ENCODE measurements at places on chromosomes 7 and 10. TPM values are rescaled to one million over a fixed set of nuclear protein-coding genes. Genes with fewer than 3 reads are reported as not detected.

DNA sequence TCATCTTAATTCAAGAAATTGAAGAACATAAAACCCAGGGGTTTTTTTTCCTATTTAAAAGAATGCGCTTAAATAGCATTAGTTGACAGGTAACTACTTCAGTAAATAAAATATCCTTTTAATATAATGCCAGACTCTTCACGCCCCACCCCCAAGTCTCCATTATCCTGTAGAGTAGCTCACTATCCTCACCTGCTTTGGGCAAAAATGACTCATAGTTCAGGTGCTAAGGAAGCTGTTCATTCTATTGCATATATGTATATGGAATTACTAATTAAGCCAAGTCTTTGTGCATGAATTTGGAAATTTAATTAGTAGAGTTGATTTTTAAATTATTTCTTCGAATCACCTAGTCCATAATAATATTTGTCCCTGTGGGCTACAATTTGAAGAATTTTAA, 656.8 kb upstream of the ANKRD30A start:
- no peaks in the 10 kb centered on the region for H3K27me3 ChIP-seq
- no peak for DNase-seq
- H3K4me1 ChIP-seq: no peaks in the 10 kb centered on the region
- H3K36me3 ChIP-seq: no peaks in the 10 kb centered on the region
- no peak overlapping the region for H3K27ac ChIP-seq

DNA sequence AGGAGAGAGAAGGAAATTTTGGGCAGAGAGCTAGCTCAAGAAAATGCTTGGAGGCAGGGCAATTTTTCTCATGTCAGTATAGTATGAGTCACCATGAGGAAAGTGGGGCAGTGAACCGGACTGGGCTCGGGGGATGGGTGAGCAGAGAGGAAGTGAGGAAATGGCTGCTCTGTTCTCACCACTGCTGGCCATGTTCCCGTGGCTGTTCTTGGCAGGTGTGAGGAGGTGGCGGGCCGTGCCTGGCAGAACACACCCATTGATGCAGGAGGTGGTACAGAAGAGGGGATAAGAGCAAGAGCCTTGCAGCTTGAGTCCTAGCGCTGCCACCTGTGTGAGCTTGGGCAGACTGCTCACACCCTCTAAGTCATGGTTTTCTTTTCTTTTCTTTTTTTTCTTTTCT, 304.4 kb upstream of the LYZL1 start:
- peaks cover 4% of the 10 kb centered on the region for H3K4me1 ChIP-seq
- no peak overlapping the region for H3K4me3 ChIP-seq
- no peaks in the 10 kb centered on the region for H3K27me3 ChIP-seq
- no peaks in the 10 kb centered on the region for H3K36me3 ChIP-seq
- H3K27ac ChIP-seq: no peak overlapping the region
- DNase-seq: no peak

DNA sequence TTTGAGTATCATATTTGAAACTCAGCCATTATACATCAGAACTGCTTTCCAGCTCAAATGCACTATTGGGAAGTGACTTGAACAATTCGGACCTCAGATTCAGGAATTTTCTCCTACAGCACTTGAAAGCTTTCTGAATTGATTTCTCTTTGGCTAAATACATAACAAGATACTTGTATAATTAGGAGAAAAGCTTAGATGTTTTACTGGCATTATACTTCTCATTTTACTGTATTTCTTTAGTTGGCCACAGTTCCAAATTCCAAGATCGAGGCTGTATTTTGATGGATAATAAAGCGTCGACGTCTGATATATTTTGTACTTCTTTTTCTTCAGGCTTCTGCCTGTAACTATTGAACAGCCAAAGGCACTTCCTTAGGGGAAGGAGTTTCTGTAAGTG, 26.7 kb upstream of the LYZL2 start:
- no peaks in the 10 kb centered on the region for H3K4me1 ChIP-seq
- no peaks in the 10 kb centered on the region for H3K36me3 ChIP-seq
- DNase-seq: no peak
- H3K27ac ChIP-seq: no peak overlapping the region

GRCh38 chr7:150897502-150898474, 45.5 kb downstream of the AOC1 start:
- H3K4me3 ChIP-seq: peak overlapping the region; percentile 24
- no peak for DNase-seq
- peaks cover 33% of the 10 kb centered on the region for H3K4me1 ChIP-seq
- H3K27me3 ChIP-seq: peaks cover 33% of the 10 kb centered on the region

- H3K27ac ChIP-seq: no peak overlapping the region
- no peaks in the 10 kb centered on the region for H3K4me1 ChIP-seq
- no peaks in the 10 kb centered on the region for H3K36me3 ChIP-seq
- no peak for DNase-seq
- H3K27me3 ChIP-seq: no peaks in the 10 kb centered on the region
Observed at GRCh38 chr7:34406848-34407530, 251.0 kb upstream of the NPSR1 start.

The ZPBP gene
- not detected for total RNA-seq

The PKD2L1 gene
- total RNA-seq: not detected

GRCh38 chr10:110637558-110638053, 6.5 kb upstream of the RBM20 start:
- H3K4me1 ChIP-seq: peaks cover 4% of the 10 kb centered on the region
- DNase-seq: no peak
- no peak overlapping the region for H3K27ac ChIP-seq
- H3K36me3 ChIP-seq: no peaks in the 10 kb centered on the region
- no peak overlapping the region for H3K4me3 ChIP-seq

DNA sequence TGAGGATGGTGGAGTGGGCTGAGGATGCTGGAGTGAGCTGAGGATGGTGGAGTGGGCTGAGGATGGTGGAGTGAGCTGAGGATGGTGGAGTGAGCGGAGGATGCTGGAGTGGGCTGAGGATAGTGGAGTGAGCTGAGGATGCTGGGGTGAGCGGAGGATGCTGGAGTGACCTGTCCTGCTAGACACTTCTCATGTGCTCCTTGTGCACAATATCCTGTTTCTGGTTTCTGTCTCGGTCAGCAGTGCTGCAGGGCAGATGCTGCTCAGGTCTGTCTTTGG, 29.2 kb downstream of the ANXA8 start:
- no peaks in the 10 kb centered on the region for H3K4me1 ChIP-seq
- H3K27ac ChIP-seq: no peak overlapping the region
- peaks cover 9% of the 10 kb centered on the region for H3K27me3 ChIP-seq
- H3K36me3 ChIP-seq: no peaks in the 10 kb centered on the region
- H3K4me3 ChIP-seq: no peak overlapping the region

DNA sequence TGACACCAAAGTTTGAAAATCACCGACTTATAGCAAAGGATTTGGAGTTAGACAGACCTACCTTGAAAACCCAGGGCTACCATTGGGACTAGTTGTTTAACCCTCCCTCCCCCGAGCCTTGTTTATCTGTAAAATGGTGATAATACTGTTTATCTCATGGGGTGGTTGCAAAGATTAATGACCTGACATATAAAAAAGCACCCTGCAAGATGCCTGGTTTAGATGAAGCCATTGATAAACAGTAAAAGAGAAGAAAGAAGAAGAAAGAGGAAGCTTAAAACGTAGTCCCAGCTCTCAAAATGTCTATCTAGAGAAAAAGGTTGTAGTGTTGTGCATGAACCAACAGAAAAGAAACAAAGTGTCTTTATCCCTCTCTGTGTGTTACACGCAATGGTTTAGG, 145.7 kb downstream of the FGFR2 start:
- no peaks in the 10 kb centered on the region for H3K4me1 ChIP-seq
- H3K27ac ChIP-seq: no peak overlapping the region
- H3K4me3 ChIP-seq: no peak overlapping the region

The POLR1F gene
- total RNA-seq: 20.0 TPM

DNA sequence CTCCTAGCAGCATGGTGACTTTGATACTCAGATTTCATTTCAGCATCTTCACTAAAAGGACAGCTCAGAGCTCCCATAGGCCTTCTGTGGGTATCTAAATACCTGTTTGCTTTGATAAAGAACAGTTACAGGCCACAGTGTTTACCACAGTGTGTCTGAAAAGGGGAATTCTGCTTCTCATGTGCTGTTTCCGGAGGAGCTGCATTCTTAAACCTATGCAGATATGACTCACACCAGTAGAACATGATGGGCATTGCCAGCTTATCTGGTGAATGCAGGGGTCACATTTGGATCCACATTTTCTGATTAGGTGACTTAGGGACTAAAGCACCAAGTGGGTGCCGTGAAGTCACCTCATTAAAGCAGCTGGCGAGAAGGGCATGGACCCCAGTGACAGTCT, 52.6 kb downstream of the TRRAP start:
- no peaks in the 10 kb centered on the region for H3K27me3 ChIP-seq
- DNase-seq: no peak
- H3K4me1 ChIP-seq: peaks cover 15% of the 10 kb centered on the region
- peak overlapping the region; percentile 75 for H3K27ac ChIP-seq

The C10orf105 gene
- total RNA-seq: not detected

- peaks cover 32% of the 10 kb centered on the region for H3K27me3 ChIP-seq
- DNase-seq: no peak
- H3K4me3 ChIP-seq: no peak overlapping the region
Observed at GRCh38 chr7:157032644-157033482, 22.4 kb upstream of the MNX1 start.

The VWA2 gene
- total RNA-seq: not detected

The ADAM8 gene
- total RNA-seq: 137 TPM

GRCh38 chr7:32103361-32103760, 33.2 kb upstream of the PDE1C start:
- H3K4me3 ChIP-seq: no peak overlapping the region
- H3K27ac ChIP-seq: no peak overlapping the region
- DNase-seq: no peak
- H3K27me3 ChIP-seq: no peaks in the 10 kb centered on the region
- no peaks in the 10 kb centered on the region for H3K4me1 ChIP-seq
- no peaks in the 10 kb centered on the region for H3K36me3 ChIP-seq

The HYAL4 gene
- total RNA-seq: not detected

The TACC2 gene
- total RNA-seq: not detected

The UBN2 gene
- 19.5 TPM for total RNA-seq

- DNase-seq: no peak
- H3K36me3 ChIP-seq: peaks cover 5% of the 10 kb centered on the region
- peak overlapping the region; percentile 83 for H3K4me3 ChIP-seq
- no peaks in the 10 kb centered on the region for H3K27me3 ChIP-seq
- no peak overlapping the region for H3K27ac ChIP-seq
Observed at GRCh38 chr7:149191851-149192250, 3.5 kb upstream of the ZNF282 start.

Data from activated B cell treated with CpG ODN at 0.5 μM for 24 hours (primary cell).